ENCODE measurements at places on chromosomes 2 and 18.

DNA sequence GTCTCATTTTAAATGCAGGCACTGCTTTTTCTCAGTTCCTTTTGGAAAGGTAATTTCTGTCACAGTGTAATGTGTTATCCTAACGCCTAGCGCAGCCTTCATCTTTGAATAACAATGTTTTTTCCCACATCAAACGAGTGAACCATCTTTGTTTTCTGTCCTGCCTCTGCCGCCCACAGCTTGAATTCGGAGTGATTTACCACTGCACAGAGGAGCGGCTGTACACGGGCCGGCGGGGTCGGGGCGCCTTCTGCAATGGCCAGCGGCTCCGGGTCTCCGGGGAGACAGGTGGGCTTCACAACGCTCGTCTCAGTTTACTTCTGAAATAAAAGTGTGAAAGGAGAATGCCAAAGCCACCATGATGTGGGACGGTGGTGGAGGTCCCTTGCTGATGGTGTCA is 32.8 kb downstream of the IMPA2 start:
- no peak for DNase-seq

DNA sequence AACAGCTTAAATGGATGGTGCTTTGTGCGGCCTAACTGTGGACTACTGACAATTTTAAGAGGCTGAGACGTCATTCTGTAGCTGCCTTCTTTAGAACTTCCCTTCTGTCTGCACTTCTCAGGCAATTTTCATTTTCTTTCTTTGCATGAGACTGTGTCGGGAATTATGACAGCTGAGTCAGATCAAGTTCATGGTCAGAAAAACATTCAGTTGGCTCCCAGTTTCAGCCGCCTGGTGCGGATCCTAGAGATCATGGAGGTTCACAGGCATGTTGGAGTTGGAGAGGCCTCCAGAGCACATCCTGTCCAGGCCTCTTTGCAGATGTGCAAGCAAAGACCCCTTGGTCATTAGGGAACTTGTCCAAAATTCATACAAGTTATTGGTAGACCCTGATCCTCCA is 135.0 kb downstream of the TANC1 start:
- DNase-seq = no peak

DNA sequence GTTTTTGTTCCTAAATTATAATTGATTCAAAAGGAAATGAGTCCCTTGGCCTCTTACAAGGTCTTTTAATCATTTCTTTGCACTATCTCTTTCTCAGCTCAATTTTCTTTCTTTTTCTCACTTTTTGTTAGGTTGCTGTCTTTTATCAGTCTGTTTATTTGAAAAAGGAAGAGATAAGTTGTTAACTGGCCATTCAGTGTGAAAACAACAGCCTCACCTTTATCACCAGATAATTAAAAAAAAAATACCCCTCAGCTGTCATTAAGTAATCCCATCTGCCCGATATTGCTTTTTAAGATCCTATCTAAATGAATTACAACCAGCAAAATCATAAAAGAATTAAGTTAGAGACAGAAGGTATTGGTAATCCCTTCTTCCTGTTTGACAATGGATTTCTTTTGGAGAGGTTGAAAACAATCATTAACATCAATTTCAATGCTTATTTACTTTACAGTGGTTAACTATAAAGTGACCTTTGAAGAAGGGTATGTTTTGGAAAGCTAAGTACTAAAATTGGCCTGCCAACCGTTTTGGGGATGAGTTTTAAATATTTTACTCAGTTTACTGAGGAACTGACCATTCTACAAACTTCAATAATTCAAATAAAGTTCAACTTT is 104.9 kb downstream of the TGIF1 start:
- no peak for DNase-seq

DNA sequence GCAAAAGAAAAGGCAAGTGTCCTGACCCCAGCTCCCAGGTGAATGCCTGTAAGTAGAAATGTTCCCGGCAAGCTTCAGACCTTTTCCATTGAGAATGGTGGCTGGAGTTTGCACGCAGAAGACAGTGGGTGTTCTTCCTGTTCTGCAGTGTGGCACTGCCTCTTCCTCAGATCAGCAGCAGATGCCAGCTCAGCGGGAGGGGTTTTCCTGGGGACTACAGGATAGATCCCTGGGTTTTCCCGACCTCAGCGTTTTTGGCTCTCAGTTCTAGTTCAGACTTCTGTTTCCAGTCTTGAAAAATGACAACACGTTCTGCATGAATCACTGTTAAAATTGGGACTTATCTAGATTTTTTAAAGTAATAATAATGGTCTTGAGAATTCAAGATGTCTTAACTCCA is 39.2 kb downstream of the GRHL1 start:
- DNase-seq = no peak

Measured in NCI-H1436 treated with DMSO at 0.1 percent for 48 hours (cell line).